ENCODE measurements at places on chromosomes 11 and 22.

DNA sequence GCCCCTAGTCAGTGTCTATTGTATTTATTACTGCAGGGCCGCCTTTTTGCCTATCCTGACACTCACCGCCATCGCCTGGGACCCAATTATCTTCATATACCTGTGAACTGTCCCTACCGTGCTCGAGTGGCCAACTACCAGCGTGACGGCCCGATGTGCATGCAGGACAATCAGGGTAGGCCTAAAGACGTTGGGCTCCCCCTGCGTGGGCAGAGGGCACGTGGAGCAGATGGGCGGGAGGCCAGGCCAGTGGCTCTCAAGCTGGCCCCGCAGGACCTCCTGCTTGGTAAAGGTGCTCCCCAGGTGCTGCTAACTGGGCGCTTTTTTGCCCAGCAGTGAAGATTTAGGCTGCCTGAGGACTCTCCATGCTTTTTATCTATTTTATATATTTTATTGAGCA is 22.5 kb downstream of the CAT start:
- H3K4me3 ChIP-seq, result no peak overlapping the region
- H3K27me3 ChIP-seq, result no peaks in the 10 kb centered on the region
- H3K4me1 ChIP-seq, result no peaks in the 10 kb centered on the region
- peaks cover 38% of the 10 kb centered on the region for H3K36me3 ChIP-seq
- no peak for DNase-seq

DNA sequence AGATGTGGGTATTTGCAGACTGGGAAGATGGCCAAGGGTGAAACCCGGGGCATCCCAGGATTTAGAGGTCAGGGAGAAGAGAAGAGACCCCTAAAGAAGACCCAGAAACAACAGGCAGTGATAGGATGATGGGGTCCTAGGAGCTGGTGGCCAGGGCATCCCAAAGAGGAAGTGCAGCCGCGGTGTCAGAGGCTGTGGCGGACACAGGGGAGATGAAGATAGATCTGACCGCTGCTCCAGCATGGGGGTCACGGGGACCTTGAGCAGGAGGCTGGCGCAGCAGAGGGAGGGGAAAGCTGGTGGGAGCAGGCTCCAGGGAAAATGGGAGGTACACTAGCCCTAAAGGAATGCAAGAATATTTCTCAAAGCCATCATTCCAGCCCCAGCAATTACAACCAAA is 47.3 kb downstream of the CTTN start:
- H3K36me3 ChIP-seq, result peaks cover 13% of the 10 kb centered on the region
- H3K27ac ChIP-seq, result no peak overlapping the region
- no peak for DNase-seq
- H3K4me3 ChIP-seq, result no peak overlapping the region
- H3K27me3 ChIP-seq, result peaks cover 19% of the 10 kb centered on the region

DNA sequence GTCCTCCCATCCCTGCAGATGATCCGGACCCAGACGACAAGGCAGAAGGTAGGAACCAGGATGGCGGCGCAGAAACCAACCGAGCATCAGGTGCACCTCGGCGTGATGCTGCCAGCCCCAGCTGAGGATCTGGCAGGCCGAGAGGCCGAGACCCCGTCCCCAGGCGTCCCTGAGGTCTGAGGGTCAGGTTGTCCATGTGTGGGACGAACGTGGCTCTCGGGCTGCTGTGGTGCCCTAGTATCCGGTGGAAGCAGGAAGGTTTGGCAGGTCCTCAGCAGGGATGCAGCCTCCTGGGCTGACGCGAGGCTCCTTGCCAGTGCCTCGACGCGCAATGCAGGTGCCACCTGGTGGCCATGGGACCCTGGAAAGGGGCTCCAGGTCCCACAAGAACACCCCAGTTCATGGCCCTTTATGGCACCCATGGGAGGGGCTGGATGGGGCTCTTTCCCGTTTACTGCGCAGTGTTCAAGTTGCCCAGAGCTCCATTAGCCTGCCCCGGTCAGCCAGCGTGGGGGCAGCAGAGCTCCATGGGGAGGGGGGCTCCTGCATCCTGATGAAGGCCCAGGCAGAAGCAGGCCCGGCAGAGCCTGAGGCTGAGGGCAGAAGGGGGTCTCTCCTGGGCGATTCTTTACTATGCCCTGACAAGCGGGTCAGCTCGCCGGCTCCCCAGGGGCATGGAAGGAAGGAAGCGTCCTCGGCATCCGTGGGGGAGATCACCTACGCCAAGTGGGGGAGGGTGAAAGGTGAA is 129.9 kb downstream of the CTTN start:
- no peaks in the 10 kb centered on the region for H3K36me3 ChIP-seq
- no peak for DNase-seq
- H3K4me3 ChIP-seq, result no peak overlapping the region
- H3K4me1 ChIP-seq, result no peaks in the 10 kb centered on the region

DNA sequence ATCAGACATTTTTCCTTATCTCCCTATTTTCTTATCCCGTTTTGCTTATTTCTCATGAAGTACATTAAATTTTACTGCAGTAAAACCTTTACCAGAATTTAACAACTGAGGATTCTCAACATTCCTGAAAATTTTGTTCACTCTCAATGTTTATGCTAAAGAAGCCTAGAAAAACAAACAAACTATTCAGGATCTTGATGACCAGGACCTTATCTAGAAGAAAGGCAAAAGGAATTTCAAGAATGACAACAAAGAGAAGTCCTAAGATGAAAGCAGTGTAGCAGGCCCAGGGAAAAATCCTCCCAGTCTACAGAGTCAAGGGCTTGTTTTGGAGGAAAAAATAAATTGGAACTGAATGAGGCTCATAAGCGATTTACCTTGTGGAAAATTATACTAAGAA is 283.3 kb upstream of the ARHGAP42 start:
- H3K4me1 ChIP-seq, result no peaks in the 10 kb centered on the region
- H3K27me3 ChIP-seq, result no peaks in the 10 kb centered on the region
- DNase-seq, result no peak
- H3K27ac ChIP-seq, result no peak overlapping the region
- H3K4me3 ChIP-seq, result no peak overlapping the region

All from activated naive CD8-positive, alpha-beta T cell treated with anti-CD3 and anti-CD28 coated beads, Interleukin-2, amount 50 U/mL, for 24 hours (primary cell).